Natural killer cell treated with Interleukin-12 subunit alpha and Interleukin-12 subunit beta and Interleukin-15 and Interleukin-18, amount 100 ng/mL, for 72 hours (primary cell): ENCODE measurements at places on chromosomes 4 and X. TPM values are rescaled to one million over a fixed set of nuclear protein-coding genes. Genes with fewer than 3 reads are reported as not detected.
A peak's percentile ranks its signal among the peaks of the same experiment; 100 is the strongest.

The F11 gene
- not detected for total RNA-seq

The FGF5 gene
- total RNA-seq: not detected

DNA sequence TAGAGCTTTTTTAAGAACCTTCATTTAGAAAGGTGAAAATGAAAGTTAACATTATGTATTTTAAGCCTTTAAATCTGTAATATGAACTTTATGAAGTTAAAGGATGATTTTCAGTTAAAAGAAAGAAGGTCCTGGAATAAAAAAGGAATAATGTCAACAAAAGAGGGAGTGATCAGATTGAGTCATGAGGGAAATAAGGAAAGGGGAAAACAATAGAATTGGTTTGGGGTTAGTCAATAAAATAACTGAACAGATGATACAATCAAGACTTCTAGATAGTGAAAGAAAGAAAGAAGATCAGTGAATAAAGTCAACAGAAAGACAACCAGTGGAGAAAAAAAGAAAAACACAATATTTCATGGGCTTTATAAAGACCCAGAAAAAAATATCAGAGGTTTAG, 291.6 kb upstream of the ARSJ start:
- no peaks in the 10 kb centered on the region for H3K27me3 ChIP-seq
- H3K36me3 ChIP-seq: no peaks in the 10 kb centered on the region
- no peak overlapping the region for H3K4me3 ChIP-seq
- no peak for DNase-seq
- no peak overlapping the region for H3K27ac ChIP-seq

- H3K27ac ChIP-seq: no peak overlapping the region
- H3K4me1 ChIP-seq: no peaks in the 10 kb centered on the region
- no peak overlapping the region for H3K4me3 ChIP-seq
- H3K27me3 ChIP-seq: no peaks in the 10 kb centered on the region
- no peak for DNase-seq
- H3K36me3 ChIP-seq: no peaks in the 10 kb centered on the region
These were observed 102.6 kb downstream of the PDE5A start for GRCh38 chr4:119525771-119526712.

The UGT2B11 gene
- not detected for total RNA-seq

- H3K27me3 ChIP-seq: peaks cover 48% of the 10 kb centered on the region
- no peak overlapping the region for H3K4me3 ChIP-seq
- no peaks in the 10 kb centered on the region for H3K4me1 ChIP-seq
- DNase-seq: no peak
- no peak overlapping the region for H3K27ac ChIP-seq
- no peaks in the 10 kb centered on the region for H3K36me3 ChIP-seq
These were observed 2.7 kb upstream of the TMEM271 start for GRCh38 chr4:578451-579443.

GRCh38 chr4:6113641-6114040, 86.7 kb downstream of the JAKMIP1 start:
- peak overlapping the region; percentile 34 for H3K4me3 ChIP-seq
- no peak for DNase-seq
- H3K4me1 ChIP-seq: peaks cover 7% of the 10 kb centered on the region
- no peaks in the 10 kb centered on the region for H3K27me3 ChIP-seq
- no peaks in the 10 kb centered on the region for H3K36me3 ChIP-seq

GRCh38 chr4:145567516-145567915, 51.7 kb upstream of the MMAA start:
- peaks cover 23% of the 10 kb centered on the region for H3K36me3 ChIP-seq
- H3K4me1 ChIP-seq: no peaks in the 10 kb centered on the region
- H3K4me3 ChIP-seq: no peak overlapping the region
- no peak for DNase-seq

DNA sequence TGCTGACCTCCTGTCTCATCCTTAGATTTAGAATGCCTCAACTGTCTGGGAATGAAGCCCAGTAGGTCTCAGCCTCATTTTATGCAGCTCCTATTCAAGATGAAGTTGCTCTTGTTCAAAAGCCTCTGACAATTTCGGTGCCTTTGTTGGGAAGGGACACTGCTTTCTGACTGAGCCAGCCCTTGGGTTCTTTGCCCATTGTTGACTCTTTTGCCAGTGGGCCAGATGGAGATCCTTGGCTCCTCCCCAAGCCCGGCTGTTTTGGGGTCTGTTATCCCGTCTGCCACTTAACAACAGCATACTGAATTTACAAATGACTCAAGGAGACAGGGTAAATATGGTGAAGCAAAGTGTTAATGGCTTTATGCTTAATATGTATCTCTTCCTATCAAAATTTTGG, 58.3 kb upstream of the PRKX start:
- H3K36me3 ChIP-seq: no peaks in the 10 kb centered on the region
- no peak overlapping the region for H3K4me3 ChIP-seq
- H3K27ac ChIP-seq: no peak overlapping the region
- peaks cover 5% of the 10 kb centered on the region for H3K27me3 ChIP-seq
- no peak for DNase-seq

DNA sequence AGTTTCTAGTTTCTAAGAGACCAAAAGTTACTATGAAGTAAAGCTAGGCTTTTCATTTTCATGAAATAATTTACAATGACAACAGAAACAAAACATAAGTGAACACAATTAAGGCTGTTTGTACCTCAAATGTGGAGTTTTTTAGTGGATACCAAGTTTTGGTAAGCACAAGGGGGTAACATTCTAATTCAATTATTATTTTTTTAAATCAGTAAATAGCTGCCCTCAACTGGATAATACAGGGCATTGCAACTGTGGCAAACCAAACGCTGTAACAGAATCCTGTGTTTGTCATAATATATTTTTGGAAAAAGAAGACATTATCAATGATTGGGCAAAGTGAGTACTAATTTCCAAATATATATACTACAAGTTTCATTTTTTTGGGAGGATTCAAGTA, 150.3 kb downstream of the FBXW7 start:
- H3K27ac ChIP-seq: no peak overlapping the region
- H3K27me3 ChIP-seq: no peaks in the 10 kb centered on the region
- no peak for DNase-seq

GRCh38 chr4:73453701-73454005, 17.6 kb downstream of the AFP start:
- no peak overlapping the region for H3K27ac ChIP-seq
- DNase-seq: no peak
- no peaks in the 10 kb centered on the region for H3K4me1 ChIP-seq
- no peak overlapping the region for H3K4me3 ChIP-seq
- no peaks in the 10 kb centered on the region for H3K36me3 ChIP-seq

DNA sequence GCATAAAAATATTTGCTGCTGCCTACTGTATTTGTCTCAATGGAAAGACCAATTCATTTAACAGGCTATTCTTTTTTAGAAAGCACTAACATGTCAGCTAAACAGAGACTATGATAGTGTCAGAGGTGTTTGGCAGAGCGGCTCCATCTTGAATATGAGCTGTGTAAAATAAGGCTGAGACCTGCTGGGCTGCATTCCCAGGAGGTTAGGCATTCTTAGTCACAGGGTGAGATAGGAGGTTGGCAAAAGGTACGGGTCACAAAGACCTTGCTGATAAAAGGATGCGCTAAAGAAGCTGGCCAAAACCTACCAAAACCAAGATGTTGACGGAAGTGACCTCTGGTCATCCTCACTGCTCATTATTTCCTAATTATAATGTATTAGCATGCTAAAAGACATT, 41.8 kb downstream of the NPY5R start:
- no peak overlapping the region for H3K4me3 ChIP-seq
- no peak for DNase-seq
- H3K27me3 ChIP-seq: no peaks in the 10 kb centered on the region

DNA sequence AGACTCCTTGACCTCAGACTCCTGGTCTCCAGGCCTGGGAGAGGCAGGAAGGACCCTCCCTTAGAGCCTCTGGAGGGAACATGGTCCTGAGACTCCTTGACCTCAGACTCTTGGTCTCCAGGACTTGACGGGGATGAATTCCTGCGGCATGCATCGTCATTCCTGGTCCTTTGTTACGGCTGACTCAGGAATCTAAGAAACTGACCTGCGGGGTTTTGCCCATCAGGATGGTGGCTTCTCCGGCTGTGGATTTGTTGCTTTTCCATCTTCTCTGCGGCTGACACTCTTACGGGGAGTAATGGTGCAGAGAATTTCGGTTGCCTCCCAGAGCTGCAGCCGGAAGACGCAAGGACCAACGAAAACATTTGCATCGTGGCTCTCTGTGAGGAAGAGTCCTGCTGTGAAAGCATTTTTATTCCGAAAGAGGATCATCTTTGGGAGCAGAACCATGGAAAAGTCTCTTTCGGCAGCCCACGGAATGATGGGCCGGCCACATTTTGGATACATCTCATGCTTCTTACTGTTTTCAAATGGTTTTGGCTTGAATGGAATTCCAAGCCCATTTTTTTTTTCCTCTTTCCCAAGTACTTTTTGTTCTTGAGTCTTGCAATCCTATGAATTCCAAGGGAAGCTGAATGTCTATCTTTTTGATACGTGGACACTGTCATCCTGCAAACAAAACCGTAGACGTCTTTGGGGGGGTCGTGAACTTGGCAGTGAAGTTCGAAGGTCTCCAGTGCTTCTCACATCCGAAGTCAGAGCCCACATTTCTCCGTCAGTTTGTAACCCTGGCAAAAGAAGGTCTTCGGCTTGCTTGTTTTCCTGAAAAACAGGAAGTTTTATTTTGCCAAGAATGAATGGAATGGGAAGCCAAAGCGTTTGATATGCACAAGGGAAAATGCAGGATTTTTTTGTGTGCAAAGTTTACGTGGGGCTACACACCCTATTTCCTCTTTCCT, 36.5 kb downstream of the SHOX start:
- no peak overlapping the region for H3K27ac ChIP-seq
- H3K4me1 ChIP-seq: no peaks in the 10 kb centered on the region
- DNase-seq: no peak
- no peaks in the 10 kb centered on the region for H3K27me3 ChIP-seq

- no peak overlapping the region for H3K4me3 ChIP-seq
- H3K36me3 ChIP-seq: no peaks in the 10 kb centered on the region
- peaks cover 43% of the 10 kb centered on the region for H3K4me1 ChIP-seq
- no peak overlapping the region for H3K27ac ChIP-seq
- H3K27me3 ChIP-seq: no peaks in the 10 kb centered on the region
These were observed 287.4 kb downstream of the CHIC1 start for GRCh38 chrX:73850124-73851013.

DNA sequence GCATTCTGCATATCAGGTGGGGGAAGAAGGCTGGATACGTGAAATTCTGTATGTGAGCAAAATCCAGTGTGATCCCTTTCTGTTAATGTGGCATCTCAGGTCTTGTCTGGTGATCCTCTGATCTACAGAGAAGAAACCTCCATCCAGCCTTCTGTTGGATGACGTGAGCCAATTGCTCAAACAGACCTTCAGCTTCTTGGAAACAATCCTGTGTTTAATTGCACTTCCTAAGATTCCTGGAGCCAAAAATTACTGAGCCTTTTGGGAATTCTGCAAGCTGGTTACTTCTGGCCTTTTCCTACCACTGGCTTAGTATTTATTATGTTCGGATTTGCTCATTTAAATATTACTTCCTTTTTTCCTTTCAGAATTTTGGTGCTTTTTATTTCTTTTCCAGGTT, 51.2 kb downstream of the TRIML1 start:
- no peaks in the 10 kb centered on the region for H3K27me3 ChIP-seq
- no peaks in the 10 kb centered on the region for H3K36me3 ChIP-seq
- H3K4me3 ChIP-seq: no peak overlapping the region
- no peak overlapping the region for H3K27ac ChIP-seq
- no peaks in the 10 kb centered on the region for H3K4me1 ChIP-seq
- no peak for DNase-seq

- no peaks in the 10 kb centered on the region for H3K4me1 ChIP-seq
- H3K27me3 ChIP-seq: no peaks in the 10 kb centered on the region
- peaks cover 23% of the 10 kb centered on the region for H3K36me3 ChIP-seq
- H3K27ac ChIP-seq: no peak overlapping the region
- DNase-seq: no peak
These were observed 346.2 kb downstream of the ARHGAP10 start for GRCh38 chr4:148078061-148078460.

The SCLT1 gene
- 38.0 TPM for total RNA-seq

The CSAG3 gene
- not detected for total RNA-seq

The NEIL3 gene
- 11.8 TPM for total RNA-seq

DNA sequence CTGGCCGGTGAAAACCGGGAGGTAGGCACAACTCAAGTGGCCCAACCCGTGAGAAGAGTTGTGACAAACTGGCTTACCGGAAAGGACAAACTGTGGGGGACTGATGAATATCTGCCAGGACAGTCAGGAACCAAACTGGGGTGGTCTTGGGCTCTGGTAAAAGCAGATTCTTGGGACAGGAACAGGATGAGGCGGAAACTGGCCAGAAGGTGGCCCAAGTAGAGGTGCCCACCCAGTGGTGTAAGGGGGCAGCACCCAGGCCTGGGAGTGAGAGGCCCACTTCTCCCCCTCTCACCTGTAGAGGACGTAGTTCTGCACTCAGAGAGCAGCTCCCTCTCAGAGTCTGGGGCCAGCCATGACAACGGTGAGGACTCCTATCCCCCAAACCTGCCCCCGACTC, 5.9 kb downstream of the CCDC120 start:
- H3K36me3 ChIP-seq: no peaks in the 10 kb centered on the region
- H3K27ac ChIP-seq: no peak overlapping the region
- no peaks in the 10 kb centered on the region for H3K27me3 ChIP-seq
- H3K4me1 ChIP-seq: no peaks in the 10 kb centered on the region
- H3K4me3 ChIP-seq: no peak overlapping the region

The SLC34A2 gene
- total RNA-seq: not detected

The SLC9B1 gene
- total RNA-seq: 0.43 TPM

DNA sequence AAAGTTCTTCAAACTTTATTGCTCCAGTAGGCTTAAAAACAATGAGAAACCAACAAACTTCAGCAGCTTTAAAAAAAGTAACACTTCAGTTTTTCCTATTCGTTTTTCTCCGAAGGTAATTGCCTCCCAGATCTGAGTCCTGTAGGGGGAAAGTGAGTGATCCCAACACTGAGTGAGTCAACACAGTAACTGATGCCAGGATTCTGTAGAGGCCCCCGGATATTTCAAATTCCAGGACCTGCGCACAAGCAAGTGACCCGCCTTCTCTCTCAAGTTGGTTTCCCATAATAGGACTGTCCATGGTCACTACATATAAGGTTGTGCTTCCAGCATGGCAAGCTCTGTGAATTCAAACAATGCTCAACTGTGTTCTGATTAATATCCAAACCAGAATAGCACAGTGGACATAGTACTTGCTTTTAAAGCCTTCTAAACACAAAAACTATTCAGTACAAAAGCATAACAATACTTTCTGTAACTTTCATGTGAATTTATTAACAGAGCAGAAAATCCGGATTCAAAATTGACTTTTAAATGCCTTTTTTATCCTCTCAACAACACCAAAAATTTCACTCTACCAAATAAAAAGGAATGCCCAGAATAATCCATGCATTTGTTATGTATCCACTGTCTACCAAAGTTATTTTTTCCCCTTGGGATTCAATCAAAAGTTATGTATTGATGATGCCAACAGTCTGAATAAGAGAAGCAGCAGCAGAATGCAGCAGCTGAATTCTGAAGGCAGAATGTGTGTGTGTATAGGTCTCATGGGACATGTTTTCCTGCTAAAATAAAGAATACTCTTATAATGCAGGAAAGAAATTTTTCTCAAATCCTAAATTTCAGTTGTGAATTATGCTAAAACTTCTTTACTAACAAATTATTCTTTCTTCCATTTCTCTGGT, at the start of gene DMD:
TSS of gene DMD (minus strand) at position 194 of the 905 bp plus-strand sequence. CDS start 237 bp downstream, outside the sequence.
- H3K4me1 ChIP-seq: no peaks in the 10 kb centered on the region
- H3K27me3 ChIP-seq: no peaks in the 10 kb centered on the region

The RPA4 gene
- total RNA-seq: 4.0 TPM

The AREG gene
- 0.95 TPM for total RNA-seq
